Fibroblast of skin of right quadriceps (primary cell): ENCODE measurements at places on chromosomes 13 and 19.

- no peak for DNase-seq
These were observed 4.7 kb downstream of the MAB21L1 start for GRCh38 chr13:35471706-35472322.

DNA sequence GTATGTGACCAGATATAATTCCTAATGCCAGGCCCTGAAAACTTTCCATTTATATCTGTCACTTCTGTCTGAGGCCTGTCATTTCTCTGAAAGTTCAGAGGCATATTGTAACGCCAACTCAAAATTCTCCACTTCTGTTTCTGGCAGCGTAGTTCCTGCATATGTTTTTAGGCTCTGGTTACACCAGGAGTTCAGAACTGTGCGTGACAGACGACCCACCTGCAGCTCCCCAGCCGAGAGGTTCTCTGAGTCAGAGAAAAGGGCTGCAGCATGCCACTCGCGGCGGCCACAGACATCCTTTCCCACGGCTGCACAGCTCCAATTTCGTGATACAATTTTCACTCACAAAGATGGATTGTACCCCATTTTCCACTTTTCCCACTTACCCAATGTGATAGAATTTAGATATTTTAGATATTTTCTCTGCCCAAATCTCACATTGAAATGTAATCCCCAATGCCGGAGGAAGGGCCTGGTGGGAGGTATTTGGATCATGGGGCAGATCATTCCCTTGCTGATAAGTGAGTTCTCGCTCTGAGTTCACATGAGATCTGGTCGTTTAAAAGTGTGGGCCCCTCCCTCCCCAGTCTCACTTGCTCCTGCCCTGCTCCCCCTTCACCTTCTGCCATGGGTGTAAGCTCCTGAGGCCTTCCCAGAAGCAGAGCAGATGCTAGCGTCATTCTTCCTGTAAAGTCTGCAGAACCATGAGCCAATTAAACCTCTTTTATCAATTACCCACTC, 308.1 kb downstream of the LIG4 start:
- DNase-seq: no peak

DNA sequence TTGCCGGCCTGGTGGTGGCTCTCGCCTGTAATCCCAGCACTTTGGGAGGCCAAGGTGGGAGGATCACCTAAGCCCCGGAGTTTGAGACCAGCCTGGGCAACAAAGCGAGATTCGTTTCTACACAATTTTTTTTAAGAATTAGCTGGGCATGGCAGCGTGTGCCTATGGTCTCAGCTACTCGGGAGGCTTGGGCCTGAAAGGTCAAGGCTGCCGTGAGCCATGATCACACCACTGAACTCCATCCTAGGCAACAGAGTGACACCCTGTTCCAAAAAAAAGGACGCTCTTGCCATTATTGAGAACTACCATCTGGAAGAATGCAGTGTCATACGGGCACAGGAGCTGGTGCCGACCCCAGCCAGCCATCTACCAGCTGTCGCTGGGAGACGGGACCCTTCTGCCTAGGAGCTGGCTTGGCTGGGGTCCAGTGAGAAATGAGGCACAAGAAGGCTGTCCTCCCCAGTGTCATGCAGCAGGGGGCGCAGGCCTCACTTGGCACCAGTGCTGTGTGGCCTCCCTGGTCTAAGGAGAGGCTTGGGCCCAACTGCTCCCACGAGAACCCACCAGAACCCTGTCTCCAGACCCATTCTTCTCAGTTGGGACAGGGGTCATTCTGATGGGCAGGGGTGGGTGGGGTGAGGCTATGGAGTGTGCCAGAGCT, 12.2 kb upstream of the RELB start:
- DNase-seq: peak; percentile 58

DNA sequence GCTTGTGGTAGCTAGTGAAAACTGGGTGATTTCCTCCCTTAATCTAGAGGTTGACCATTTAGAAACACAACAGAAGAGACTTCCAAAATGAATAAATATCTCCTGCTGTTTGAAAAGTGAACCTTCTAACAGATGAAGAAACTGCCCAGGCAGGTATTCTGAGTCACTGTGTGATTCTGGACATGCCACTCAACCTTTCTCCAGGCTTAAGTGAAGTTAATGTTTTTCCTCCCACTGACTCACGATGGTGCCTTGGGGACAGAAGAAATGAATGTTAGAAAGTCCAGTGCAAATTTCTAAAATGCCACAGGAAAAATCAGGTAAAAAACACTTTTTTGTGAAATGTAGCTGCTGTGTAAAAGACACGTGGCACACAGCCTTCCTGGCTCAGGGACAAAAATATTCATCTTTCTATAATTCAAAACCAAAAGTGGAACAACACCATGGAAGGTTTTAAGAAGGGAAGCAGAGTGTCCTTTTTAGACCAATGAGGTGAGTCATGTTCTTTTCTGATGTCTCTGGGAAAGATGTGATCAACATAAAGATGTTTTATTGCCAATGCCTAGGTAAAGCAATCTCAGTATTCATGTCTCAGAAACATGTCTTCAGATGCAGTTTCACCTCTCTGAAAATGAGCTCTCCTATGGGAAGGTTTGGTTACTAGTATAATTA, 9.1 kb downstream of the UBE2L5 start:
- no peak for DNase-seq

DNA sequence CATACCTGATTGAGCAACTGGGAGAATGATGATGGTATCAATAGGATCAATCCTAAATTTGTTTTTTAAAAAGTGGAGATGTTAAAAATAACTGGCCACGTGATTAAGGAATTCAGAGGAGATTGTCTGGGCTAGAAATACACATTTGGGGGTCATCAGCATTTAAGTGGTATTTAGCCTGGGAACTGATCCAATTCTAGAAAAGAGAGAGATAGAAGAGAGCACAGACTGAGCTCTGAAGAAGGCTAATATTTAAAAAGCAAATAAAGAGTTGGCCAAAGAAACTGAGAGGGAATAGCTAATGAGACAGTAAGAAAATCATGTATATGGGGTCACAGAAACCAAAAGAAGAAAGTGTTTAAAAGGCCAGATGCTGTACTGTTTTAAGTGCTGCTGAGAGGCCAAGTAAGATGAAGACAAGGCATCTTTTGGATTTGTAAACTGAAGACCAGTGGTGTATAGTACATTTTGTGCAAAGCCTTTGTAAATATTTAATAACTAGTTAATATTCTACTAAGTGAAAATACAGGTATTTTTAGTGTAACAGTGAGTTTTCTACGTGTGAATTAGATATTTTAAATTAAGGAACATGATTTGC, 40.2 kb downstream of the UBL3 start:
- DNase-seq: no peak

- DNase-seq: peak; percentile 39
These were observed 19.0 kb downstream of the KCTD15 start for GRCh38 chr19:33815380-33816340.

DNA sequence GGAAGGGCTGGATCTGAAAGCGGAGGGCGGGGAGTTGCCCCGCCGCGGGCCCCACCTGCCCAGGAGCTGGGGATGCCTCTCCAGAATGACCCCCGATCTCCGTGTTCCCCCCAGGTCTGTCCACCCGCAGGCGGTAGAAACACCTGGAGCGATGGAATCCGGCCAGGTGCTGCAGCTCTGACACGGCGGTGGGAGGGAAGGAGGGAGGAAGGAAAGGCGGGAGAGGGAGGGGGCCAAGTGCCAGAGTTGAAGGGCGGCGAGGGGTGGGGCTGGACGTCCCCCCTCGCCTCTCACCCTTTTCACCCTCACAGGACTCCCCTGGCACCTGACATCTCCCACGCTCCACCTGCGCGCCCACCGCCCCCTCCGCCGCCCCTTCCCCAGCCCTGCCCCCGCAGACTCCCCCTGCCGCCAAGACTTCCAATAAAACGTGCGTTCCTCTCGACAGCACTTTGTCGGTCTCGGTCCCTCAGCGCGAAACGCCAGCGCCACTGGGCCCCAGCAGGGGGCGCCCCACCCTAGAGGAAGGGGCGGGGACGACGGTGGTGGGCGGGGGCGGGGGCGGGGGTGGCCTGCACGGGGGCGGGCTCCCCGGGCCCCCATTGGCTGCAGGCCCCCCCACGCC, 337 bp upstream of the FXYD7 start:
- DNase-seq: peak; percentile 38

DNA sequence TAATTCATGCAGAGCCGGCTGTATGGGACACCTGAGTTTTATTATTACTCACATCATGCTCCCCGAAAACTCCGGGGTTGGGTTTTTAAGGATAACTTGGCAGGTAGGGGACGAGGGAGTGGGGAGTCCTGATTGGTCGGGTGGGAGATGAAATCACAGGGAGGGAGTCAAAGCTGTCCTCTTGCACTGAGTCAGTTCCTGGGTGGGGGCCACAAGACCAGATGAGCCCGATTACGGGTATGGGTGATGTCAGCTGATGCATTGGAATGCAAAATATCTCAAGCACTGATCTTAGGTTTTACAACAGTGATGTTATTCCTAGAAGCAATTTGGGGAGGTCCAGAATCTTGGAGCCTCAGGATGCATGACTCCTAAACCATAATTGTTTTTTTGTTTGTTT, 18.6 kb upstream of the COG3 start:
- peak; percentile 41 for DNase-seq

- DNase-seq: no peak
These were observed 632 bp upstream of the ZNF235 start for GRCh38 chr19:44305457-44305856.

DNA sequence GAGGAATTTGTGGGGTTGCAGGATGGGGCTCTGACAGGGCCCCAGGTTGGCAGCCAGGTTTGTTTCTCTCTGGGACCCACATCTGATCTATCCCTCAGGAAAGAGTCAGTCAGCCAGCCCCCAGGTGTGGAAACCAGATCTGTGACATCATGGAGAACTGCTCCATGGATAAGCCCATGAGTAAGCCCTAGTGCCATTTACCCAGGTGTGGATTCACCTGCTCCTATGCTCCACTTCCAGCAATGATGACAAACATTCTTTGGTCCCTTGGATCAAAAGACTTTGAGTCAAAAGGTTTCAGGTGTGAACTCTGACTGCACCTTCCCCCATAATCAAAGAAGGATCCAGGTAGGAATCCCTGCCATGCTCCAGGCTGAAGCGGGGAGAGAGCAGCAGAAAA, 26.9 kb upstream of the IGFL4 start:
- DNase-seq: no peak

- DNase-seq: no peak
These were observed 46.5 kb upstream of the GTF2F2 start for GRCh38 chr13:45073809-45074208.

- no peak for DNase-seq
These were observed 12.4 kb upstream of the CNFN start for GRCh38 chr19:42402376-42403116.

DNA sequence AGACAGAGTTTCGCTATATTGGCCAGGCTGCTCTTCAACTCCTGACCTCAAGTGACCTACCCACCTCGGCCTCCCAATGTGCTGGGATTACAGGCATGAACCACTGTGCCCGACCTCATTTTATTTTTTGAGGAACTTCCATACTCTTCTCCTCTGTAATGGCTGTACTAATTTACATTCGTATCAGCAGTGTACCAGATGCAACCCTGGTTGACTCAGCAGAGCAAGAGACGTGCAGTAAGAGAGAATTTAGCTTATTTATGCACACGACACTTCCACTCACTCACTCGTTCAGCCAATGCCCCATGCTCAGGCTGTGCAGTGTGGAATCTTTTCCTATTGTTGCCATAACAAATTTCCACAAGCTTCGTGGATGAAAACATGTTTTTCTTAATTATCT, 6.9 kb downstream of the KIR3DL3 start:
- no peak for DNase-seq

GRCh38 chr13:73421310-73421912, 362.6 kb downstream of the KLF5 start:
- DNase-seq: peak; percentile 19

- no peak for DNase-seq
These were observed 6.1 kb downstream of the SOX21 start for GRCh38 chr13:94706101-94706842.

GRCh38 chr19:43634506-43634871, 5.2 kb downstream of the CADM4 start:
- no peak for DNase-seq

- DNase-seq: peak; percentile 26
These were observed 58.1 kb downstream of the TRPC4 start for GRCh38 chr13:37811441-37811840.

DNA sequence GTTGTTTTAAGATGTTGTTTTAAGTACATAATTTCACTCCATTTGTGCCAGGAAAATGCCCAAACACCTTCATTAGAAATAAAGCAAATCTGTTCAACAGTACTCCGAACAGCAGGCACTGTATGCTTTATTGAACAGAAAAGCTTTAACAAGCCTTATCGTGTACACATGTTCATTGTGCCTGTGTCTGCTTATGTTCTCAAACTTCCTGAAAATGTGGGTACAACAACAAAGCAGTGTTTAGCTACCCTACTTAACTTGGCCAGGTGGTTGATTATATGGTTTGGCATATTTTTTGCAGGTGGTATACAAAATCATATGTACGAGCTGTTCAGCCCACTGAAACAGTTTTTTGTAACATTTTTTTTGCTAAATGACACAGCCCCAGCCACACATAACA, 718.0 kb downstream of the DACH1 start:
- no peak for DNase-seq

DNA sequence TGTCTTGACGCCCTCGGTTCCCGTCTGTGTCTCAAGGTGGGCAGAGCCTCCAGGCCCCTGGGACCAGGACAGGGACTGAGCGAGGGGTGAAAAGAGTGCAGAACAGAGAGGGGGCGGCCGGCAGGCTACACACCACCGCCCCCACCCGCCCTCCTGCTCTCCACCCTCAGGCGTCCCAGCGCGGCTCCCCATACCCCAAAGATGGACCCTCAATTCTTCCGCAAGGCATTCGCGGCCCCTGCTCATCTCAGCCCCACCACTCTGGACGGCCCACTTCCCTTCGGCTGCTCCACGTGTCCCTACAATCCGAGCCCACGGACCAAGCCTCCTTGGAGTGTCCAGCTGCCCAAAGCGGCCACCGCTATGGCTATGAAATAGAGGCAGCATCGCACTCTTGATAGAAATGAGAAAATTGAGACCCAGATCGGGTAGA, 1.8 kb downstream of the KLF16 start:
- no peak for DNase-seq

GRCh38 chr19:37902668-37903067, 3.7 kb downstream of the WDR87 start:
- DNase-seq: peak; percentile 60

DNA sequence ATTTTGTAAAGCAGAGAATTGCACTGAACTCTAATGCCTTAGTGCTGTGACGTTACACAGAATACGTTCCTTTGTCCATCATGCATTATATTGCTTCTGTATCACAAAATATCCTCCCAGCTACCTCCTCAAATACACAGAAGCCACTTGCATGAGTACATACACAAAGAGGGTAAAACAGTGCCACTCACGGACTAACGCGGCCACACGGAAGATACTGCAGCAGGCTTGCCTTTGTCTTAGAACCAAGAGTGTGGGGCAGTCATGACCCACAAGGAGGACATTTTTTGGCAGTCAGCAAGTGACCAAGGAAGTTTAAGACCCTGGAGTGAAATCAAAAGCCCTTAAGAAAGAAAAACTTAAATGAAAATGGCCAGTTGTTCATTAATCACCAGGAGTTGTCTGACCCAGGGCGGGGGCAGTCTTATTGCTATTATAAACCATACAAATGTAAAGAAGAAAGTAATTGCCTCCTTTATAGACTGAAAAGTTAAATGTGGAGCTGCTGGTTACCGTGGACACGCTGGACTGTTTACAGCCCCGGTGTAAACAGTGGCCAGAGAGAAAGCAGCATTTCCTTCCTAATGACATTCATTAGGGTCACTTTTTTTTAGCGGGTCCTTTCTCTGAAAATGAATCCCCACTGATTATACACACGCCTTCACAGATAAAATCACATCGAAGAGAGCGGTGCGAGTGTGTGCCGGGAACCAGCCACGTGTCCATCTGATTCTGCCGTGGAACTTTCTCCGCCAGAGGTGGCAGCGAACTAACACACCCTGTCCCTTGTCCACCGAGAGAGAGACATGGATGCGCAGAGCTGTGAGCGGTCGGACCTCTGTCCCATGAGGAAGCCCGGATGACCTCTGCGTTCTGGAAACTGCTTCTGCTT, 66.8 kb downstream of the SOX1 start:
- DNase-seq: no peak
